ENCODE measurements at places on chromosomes 11 and 22.
A peak's percentile ranks its signal among the peaks of the same experiment; 100 is the strongest.

DNA sequence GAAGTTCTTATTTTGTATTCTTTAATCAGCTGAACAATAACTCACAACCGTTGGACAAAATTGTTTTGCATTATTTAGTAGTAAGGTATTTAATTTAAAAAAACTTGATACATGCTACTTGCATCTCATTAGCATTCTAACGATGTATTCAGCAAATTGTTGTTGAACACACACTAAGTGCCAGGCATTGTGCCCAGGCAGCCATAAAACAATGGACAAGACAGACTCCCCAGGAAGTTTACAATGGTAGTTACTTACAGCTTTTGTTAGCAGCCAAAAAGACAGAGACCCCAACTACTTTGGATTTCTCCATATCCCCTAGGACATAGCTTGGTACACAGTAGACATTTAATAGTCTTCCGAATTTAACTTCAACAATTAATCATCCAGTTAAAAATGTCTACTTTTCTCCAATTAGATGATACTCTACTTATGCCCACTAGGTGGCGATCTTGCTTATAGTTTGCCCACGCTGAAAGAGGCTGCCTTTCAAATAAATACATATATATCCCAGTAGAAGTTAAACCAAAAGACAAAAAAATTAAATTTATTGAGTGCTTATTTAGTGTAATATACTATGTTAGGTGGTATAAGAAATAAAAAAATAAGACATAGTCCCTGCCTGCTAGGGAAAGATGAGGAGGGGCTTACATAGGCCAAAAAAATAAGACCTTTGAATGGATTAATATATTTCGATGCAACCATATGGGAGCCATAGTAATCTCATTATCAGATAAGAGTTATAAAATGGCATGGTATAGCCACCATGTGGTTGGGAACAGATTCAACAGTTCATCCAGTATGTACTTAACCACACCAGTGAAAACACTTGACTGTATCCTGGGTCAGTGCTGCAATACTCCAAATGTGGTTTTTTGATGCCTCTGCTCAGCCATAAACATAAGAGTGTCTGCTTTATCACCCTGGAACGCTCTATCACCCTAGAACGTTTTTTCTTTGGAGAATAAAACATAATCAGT, 2.0 kb upstream of the FJX1 start:
- no peak for DNase-seq

DNA sequence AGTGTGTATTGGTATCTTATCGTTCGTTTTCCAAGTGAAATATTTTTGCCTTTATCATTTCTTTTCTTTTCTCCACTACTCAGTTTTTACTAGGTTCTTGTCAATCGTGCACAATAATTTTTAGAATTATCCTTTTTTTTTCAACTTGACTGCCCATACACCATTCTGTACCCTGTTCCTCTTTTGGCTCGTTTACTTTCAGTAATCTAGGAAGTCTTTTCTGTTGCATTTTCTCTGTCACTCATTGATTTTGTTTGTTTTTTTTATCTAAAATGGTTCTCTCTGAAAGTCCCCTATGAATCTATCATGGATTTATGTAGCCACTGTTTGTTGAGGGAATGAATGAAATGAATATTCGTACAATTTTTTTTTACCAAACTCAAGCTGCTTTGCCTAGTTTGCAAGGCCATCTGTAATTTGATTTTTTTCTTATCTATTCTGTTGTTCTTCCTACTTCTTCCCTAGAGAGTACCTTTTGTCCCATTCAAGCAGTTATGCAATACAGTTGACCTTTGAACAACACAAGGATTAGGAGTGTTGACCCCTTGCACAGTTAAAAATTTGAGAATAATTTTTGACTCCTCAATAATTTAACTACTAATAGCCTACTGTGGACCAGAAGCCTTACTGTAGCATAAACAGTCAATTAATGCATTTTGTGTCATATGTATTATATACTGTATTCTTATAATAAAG, 166.3 kb downstream of the TMEM135 start:
- DNase-seq, result no peak

DNA sequence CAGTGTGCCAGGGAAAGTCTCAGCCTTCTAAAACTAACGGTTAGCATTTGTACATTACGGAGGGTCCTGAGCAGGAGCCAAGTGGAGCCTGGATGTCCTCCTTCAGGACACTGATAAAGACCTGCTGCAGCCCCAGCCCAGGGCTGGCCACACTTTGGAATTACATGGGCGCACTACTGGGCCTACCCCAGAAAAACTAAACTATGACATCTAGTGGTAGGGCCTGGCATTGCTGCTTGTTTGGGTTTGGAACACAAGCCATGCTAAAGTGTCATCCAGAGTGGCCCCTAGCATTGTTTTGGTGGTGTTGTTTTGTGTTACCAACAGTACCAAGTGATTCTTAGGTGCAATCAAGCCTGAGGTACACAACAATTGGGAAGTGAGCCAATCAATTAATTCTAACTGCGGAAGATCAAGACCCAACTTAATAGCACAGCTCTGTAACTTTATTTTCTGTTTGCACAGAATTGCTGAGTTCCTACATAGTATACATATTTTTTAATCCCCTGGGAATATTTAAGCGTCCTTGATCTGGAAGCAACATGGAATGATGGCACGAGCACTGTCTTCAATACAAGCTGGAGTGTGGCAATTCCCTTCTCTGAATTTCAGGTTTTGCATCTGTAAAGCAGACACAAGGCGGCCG, 340.7 kb downstream of the LARGE1 start:
- DNase-seq, result no peak

DNA sequence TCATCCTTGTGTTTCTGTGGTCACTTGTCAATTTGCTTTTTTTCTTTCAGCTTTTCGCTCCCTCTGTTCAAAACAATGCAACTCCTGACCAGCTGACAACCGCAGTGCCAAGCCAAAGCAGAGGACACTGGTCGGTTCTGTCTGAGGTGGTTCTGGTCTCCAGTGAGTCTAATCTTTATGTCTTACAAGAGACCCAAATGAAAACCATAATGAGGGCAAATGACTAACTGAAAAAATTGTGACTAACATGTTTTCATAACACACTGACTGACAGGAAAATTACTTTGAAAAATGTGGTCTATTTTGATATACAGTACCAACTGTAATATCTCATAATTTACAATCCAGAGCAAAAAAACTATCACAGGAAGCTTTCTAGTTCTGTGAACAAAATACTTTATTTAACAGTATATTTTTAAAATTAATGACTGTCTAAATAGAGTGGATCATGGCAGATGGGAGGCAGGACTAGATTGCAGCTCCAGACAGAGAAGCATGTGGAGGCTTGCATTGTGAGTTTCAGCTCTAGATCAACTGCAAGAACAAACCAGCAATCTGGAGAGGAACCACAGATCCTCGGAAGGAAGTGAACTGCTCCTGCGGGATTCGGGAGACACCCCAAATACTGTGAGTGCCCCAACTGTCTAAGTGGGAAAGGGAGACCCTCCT, 311.8 kb downstream of the SBF2 start:
- no peak for DNase-seq

GRCh38 chr11:64340671-64341335, 799 bp downstream of the CCDC88B start:
- DNase-seq, result peak; percentile 81

DNA sequence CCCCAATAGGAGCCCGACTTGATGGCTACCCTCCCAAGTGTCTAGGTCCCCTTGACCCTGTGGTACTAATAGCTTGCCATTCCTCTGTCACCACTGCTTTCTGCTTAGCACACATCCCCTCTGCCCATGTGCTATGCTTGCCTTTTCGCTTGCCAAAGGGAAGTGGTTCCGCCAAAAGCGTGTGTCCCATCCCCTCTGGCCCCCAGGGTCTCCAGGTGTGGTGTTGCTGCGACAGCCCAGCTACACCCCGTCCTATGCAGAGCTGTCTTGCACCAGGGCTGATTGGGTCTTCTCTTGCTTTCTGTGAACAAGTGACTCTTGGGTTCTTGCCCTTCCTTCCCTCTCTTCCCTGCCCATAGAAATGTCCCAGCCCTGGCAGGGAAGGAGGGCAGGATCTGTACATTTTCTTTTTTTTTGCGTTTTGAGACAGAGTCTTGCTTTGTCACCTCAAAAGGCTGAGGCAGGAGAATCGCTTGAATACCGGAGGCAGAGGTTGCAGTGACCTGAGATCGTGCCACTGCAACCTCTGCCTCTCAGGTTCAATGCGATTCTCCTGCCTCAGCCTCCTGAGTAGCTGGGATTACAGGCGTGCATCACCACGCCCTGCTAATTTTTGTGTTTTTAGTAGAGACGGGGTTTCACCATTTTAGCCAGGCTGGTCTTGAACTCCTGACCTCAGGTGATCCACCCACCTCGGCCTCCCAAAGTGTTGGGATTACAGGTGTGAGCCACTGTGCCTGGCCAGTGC, 3.9 kb downstream of the TANGO2 start:
- no peak for DNase-seq

DNA sequence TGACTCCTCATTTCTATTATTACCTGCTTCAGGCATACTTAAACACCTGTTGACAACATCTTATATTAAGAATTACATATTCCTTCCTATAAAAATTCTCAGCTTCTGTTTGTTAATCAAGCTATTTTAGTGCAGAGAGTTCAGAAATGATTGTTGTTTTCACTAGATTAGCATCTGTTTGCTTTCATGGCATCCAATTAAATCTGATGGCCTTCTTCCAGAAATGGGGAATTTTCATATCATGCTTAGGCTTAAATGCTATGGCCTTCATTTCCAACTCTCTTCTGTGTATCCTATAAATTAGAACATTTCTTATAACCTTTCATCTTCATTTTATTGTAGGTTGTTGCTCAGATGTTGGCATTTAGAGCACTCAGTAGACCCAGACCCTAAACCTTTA, 180.0 kb downstream of the WNT11 start:
- no peak for DNase-seq

- peak; percentile 86 for DNase-seq
Observed at GRCh38 chr11:15074206-15075161, 1.1 kb downstream of the CALCB start.

DNA sequence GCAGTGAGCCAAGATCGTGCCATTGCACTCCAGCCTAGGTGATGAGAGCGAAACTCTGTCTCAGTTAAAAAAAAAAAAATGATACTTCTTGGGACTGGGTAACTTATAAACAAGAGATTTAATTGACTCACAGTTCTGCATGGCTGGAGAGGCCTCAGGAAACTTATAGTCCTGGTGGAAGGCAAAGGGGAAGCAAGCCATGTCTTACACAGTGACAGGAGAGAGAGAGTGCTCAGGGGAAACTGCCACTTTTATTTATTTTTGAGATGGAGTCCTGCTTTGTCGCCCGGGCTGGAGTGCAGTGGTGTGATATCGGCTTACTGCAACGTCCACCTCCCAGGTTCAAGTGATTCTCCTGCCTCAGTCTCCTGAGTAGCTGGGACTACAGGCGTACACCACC, 8.2 kb downstream of the SDF2L1 start:
- no peak for DNase-seq

- DNase-seq, result no peak
Observed at GRCh38 chr22:39094717-39095389, 2.2 kb upstream of the APOBEC3H start.

- DNase-seq, result no peak
Observed at GRCh38 chr22:40314041-40314440, 32.3 kb upstream of the ADSL start.

DNA sequence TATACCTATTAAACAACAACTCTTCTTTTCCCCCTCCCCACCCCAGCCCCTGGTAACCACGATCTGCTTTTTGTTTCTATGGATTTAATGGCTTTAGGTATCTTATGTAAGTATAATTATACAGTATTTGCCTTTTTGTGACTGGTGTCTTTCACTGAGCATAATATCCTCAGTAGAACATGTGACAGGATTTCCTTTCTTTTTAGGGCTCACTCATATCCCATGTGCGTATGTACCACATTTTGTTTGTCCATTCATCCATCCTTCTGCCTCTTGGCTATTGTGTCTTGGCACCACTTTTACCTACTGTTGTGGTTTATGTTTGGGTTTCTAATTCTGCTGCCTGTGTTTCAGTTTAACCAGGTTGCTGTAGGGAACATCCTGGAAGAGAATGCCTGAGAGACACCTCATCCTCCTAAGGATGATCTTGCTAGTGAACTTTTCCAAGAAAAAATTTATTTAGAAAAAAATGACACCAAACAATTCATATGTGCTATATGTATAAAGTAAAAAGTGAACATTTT, 77.6 kb upstream of the SESN3 start:
- DNase-seq, result no peak

DNA sequence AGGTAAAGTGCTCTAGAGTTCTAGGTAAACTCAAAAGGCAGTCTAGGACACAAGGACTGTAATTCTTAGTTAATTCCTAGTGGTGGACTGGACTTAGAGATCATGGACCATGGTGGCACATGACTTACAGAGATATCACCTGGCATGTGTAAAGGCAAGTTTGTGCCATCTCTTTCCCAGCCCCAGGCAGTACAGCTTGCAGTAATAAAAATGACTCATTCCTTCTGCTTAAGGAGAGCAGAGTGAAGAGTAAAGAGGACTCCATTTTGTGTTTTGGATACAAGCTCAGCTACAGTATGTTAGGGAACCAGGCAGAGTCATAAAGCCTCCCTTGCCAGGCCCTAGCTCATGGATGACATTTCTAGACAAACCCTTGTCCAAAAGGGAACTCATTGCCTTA, 629.9 kb downstream of the JRKL start:
- DNase-seq, result no peak

DNA sequence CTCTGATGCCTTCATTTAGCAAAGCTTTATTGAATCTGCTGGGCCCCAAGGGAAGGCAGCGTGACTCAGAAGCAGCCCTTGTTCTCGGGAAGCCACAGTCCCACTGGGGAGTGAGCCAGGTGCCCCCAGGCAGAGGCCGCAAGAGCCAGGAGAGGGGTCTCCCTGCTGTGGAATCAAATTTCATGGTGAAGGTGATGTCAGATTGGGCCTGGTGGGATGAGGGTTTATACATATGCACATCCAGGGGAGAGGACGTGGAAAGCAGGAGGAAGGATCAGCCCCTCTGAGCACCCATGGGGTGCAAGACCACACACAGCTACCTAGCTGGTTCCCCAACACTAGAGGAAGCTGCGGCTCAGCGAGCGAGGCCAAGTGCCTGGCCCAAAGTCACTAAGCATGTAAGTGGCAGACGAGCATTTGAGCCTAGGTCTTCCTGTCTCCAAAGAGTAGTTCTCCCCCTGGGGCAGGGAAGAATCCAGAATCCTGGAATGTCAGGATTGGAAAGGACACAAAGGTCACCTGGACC, 2.0 kb downstream of the SYNGR1 start:
- DNase-seq, result no peak

DNA sequence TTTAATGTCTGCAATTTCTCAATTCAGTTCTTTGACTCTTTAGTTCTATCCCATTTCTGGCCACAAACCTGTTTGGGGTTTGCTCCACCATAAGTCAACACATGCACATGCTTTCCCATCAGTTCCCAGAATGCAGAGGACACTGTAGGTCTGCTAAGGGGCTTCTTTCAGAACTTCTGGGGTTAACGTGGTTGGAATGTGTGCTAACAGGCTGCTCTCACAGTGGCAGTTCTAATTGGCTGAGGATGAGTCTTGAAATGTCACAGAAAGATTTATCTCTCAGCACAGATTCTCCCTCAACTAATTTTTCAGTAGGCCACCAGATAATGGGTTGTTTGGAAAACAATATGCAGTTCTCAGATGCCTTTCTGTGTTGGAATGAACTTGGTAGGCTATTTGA, 703.4 kb downstream of the NTM start:
- DNase-seq, result no peak
